ENCODE measurements at places on chromosomes 11 and 22. TPM values are rescaled to one million over a fixed set of nuclear protein-coding genes. Genes with fewer than 3 reads are reported as not detected.

Gene CSNK2A3
- total RNA-seq: 2.0 TPM

Gene OR52B2
- total RNA-seq: not detected

Gene TRIM49
- not detected for total RNA-seq

Gene ZBED4
- 14.4 TPM for total RNA-seq

Gene GRK2
- total RNA-seq: 47.2 TPM

Gene GPR83
- total RNA-seq: not detected

Gene XKR3
- not detected for total RNA-seq

Gene CARD16
- total RNA-seq: 25.9 TPM

Gene IL10RA
- not detected for total RNA-seq

Gene ANO5
- not detected for total RNA-seq

Gene LRRC4C
- total RNA-seq: under 0.01 TPM

Gene ZNF280A
- 1.3 TPM for total RNA-seq

Gene ROBO4
- total RNA-seq: 2.7 TPM

Gene KRTAP5-7
- not detected for total RNA-seq

Gene LYVE1
- total RNA-seq: not detected

Gene MMP12
- 5.6 TPM for total RNA-seq

Gene TNNT3
- total RNA-seq: not detected

Gene VSIG10L2
- total RNA-seq: not detected

Gene ART1
- not detected for total RNA-seq

Gene PRR5L
- total RNA-seq: 25.6 TPM

Gene SLC22A6
- not detected for total RNA-seq

Gene OR51D1
- not detected for total RNA-seq

Gene PATE4
- total RNA-seq: not detected

Gene TESMIN
- 0.57 TPM for total RNA-seq

Gene MRGPRE
- not detected for total RNA-seq

Gene PNPLA3
- total RNA-seq: 5.9 TPM

Gene TEX54
- not detected for total RNA-seq

Gene OR6T1
- not detected for total RNA-seq

Gene KCNC1
- not detected for total RNA-seq

Gene STK33
- 0.57 TPM for total RNA-seq

Gene NLRP10
- 3.4 TPM for total RNA-seq

Gene CDC42BPG
- total RNA-seq: 0.22 TPM

Gene NXPE4
- total RNA-seq: not detected

Gene CAVIN3
- 357 TPM for total RNA-seq

Gene SULT4A1
- not detected for total RNA-seq

Gene CELF1
- total RNA-seq: 158 TPM

Gene TMPRSS6
- not detected for total RNA-seq

Gene SHANK2
- 1.6 TPM for total RNA-seq

Gene IGLL1
- not detected for total RNA-seq

Gene CD3G
- not detected for total RNA-seq

Gene DSCAML1
- not detected for total RNA-seq

Gene GALNT18
- total RNA-seq: 1.4 TPM

Gene MYRF
- total RNA-seq: 6.4 TPM

Gene TYR
- total RNA-seq: not detected

Gene ADAMTS15
- 8.2 TPM for total RNA-seq

Gene SCO2
- total RNA-seq: 4.9 TPM

Gene MFRP
- total RNA-seq: not detected
